ENCODE measurements at places on chromosomes 7 and 10.

- no peak for DNase-seq
Measured at GRCh38 chr7:1234881-1235500, 2.3 kb downstream of the UNCX start.

DNA sequence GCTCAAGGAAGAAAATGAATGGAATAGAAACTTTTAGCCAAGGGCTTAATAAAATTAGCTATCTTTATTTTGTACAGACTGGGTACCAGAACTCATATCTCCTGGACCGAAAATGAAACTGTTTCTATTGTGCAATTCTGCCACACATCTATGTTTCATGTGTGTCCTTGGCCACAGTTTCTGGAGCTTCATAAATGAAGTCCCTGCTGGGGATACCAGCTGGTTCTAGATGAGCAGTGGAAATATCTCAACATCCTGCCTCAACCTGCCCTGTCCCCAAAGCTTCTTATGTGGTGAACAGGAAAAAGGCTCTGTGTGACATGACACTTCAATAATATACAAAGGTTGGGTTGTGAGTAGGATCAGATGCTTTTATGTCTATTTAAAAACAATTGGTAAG, 310.1 kb upstream of the SORCS1 start:
- DNase-seq, result no peak

DNA sequence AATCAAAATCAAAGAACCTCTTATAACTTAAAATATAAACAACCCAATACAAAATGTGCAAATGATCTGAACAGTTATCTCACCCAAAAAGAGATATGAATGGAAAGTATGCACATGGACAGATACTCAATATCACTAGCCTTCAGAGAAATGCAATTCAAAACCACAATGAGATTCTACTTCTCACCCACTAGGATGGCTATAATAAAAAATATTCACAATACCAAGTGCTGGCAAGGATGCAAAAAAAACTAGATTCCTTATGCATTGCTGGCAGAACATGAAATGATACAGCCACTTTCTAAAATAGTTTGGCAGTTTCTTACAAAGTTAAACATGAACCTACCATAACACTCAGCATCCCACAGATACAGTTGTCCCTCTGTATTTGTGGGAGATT, 130.1 kb upstream of the LRRN3 start:
- DNase-seq, result no peak

DNA sequence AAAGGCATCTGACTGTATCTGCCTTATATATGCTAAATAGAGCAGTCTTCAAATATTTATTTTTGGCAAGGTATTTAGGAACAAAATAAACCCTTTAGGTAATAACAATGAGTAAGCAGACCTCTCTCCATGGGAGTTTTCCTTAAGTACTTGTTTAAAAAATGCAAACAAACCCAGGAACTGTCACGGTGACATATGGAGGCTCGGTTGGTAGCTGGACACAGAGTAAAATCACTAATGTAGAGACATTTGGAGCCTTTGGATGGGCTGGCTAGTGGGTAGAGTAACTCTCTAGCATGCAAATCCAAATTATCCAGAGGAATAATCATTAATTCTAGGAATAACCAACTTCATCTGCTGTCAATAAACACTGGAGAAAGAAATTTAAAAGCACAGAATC, 71.6 kb upstream of the LAMB4 start:
- peak; percentile 29 for DNase-seq

DNA sequence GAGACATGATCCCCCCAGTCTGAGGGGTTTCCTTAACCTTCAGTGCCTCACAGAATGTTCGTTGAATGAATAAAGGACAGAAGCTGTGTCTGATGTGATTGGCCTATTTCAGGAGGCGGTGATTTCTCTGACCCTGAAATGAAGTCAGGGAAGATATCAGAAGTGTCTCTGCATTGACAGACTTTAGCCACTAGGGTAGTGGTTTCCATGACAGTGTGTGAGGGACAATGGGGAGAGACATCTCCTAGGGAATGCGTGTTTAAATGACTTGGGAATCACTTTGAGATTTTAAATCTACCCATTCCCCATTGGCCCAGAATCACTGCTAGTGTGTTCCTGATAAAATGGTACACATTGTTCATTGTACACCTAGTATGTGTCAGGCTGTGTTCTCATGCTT, 132.0 kb downstream of the CFAP58 start:
- DNase-seq, result no peak

DNA sequence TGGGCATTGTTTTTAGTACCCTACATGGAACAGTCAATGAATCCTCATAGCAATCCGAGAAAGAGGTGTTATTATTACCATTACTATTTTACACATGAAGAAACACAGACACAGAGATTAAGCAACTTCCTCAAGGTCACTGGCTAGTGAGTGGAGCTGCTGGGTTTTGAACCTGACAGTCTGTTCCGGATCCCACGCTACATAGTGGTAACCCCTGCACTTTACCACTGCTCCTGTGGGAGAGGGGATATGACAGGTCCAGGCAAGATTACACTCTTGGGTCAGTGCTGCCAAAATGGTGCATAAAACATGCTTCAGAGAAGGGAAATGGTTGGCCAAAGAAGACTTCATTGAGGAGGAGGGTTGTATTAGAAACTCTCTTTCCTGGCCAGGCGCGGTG, 185.7 kb downstream of the XPNPEP1 start:
- no peak for DNase-seq

GRCh38 chr10:62587011-62587410, 212.8 kb downstream of the ZNF365 start:
- DNase-seq, result no peak

DNA sequence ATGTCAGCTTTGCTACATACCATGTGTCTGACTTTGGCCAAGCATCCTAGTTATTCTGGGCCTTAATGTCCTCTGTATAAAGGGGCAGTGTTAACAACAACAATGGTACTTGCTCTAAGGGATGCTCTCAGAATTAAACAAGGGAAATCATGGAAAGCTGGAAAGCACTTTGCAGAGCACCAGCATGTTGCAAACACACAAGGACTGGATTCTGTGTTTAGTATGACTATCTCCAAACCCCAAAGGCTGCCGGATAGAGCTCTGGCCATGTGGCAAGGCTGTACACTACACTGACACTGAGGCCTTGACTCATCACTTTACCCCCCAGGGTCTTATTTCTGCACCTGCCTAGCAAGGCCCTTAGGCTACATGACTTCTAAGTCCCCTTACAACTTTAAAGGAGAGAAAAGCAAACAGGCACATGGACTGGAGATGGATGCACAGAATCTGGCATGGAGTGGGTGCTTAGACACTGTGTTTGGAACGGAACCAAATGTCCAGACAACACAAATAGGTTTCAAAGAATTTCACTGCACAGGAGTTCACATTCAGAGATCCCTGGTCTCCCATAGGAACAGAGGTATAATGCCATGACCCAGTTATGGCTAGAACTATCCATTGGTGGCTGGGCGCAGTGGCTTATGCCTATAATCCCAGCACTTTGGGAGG, 74.6 kb downstream of the FAM13C start:
- no peak for DNase-seq

GRCh38 chr10:111392159-111392558, 315.3 kb downstream of the ADRA2A start:
- DNase-seq, result no peak

GRCh38 chr7:117072620-117073118, 119.4 kb downstream of the ST7 start:
- DNase-seq, result peak; percentile 26

- DNase-seq, result no peak
Measured at GRCh38 chr10:21296575-21297355, 228.7 kb downstream of the SKIDA1 start.

GRCh38 chr10:23173214-23174073, 18.7 kb upstream of the PTF1A start:
- no peak for DNase-seq

DNA sequence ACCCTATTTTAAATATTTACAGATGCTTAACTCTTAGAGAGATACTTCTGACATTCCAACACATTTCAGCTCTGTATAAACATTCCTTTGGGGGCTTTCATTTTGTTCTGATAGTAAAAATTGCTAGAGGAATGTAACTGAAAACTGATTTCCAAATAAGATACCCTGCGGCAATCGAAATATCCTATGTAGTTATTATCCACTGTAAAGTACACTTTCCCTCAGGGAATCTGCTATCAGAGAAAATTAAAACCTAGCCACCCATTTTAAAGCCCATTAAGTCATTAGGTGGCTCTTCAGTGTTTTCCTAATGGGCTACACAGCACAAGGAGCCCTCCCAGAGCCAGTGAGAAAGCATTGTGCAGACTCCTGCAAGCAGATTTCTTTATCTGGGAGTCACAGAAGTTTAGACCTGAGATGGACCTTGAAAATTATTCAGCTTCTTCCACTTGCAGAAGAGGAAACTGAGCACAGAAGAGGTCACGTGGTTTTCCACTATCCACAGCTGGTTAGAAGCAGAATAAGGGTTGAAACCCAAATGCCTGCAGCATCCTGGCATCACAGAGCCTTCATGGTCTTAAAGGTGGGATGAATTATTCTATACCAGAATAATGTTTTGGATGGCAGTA, 12.6 kb upstream of the CPVL start:
- no peak for DNase-seq

DNA sequence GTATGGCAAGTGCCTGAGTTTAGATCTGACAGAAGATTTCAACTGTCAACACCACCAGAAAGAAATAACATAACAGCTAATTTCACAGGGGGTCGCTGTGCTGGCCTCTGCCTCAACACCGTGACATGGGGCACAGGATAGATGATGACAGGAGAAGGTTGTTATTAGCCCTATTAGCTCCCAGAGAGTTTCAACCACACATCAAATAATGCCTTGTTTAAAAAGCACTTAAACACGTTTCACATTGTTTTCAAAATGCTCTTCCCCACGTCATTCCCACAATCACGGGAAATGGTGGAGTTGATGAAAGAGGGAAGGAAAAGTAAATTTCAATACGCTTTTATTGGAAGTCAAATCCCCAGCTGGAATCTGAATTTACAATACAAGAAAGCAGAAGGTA, 184.7 kb downstream of the MAGI2 start:
- DNase-seq, result no peak

DNA sequence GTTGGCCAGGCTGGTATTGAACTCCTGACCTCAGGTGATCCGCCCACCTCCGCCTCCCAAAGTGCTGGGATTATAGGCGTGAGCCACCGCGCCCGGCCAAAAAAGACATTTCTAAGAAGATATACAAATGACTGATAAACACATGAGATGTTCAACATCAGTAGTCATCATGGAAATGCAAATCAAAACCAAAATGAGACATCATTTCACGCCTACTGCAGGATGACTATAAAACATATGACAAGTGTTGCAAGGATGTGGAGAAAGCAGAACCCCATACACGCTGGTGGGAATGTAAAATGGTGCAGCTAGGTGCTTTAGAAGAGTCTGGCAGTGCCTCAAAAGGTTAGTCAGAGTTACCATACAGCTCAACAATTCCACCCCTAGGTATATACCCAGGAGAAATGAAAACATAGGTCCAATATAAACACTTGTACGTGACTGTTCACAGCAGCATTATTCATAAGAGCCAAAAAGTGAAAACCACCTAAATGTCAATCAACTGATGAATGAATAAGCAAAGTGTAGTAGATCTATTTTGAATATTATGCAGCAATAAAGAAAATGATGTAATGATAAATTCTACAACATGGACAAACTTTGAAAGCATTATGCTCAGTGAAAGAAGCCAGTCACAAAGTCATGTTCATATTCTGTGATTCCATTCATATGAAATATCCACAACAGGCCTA, 24.5 kb downstream of the TMEM209 start:
- DNase-seq, result no peak

DNA sequence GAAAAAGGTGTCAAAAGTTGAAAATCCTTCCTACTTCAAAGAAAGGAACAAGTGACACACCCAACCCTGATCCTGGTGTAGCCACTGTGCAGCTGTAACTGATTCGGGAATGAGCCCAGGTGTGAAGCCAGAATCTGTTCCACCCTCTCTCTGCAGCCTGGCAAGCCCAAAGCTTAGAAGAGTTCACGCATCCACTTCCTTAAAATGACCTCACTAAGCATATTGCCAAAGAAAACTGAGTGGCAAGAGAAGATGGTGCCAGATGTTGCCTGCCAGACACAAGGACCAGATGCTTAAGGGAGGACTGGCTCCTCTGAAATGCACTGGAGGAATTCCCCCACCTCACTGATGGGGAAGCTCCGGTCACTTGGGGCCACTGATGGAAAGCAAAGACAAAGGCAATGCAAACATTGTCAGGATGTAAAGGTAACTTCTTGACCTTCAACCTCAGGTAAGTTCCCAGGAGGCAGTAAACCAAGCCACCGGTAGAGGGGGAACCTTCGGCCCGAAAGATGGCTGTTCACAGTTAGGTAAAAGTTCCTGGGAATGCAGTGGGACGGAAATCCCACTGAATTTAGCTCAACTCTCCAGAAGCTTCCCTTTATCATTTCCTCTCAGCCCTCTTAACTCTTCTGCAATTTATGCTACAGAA, 554.9 kb downstream of the KCNMA1 start:
- no peak for DNase-seq

- no peak for DNase-seq
Measured at GRCh38 chr10:23063045-23063972, 32.1 kb upstream of the MSRB2 start.

GRCh38 chr7:157297185-157297584, 39.6 kb upstream of the DNAJB6 start:
- DNase-seq, result no peak

GRCh38 chr10:77711683-77712049, 74.1 kb upstream of the KCNMA1 start:
- no peak for DNase-seq

DNA sequence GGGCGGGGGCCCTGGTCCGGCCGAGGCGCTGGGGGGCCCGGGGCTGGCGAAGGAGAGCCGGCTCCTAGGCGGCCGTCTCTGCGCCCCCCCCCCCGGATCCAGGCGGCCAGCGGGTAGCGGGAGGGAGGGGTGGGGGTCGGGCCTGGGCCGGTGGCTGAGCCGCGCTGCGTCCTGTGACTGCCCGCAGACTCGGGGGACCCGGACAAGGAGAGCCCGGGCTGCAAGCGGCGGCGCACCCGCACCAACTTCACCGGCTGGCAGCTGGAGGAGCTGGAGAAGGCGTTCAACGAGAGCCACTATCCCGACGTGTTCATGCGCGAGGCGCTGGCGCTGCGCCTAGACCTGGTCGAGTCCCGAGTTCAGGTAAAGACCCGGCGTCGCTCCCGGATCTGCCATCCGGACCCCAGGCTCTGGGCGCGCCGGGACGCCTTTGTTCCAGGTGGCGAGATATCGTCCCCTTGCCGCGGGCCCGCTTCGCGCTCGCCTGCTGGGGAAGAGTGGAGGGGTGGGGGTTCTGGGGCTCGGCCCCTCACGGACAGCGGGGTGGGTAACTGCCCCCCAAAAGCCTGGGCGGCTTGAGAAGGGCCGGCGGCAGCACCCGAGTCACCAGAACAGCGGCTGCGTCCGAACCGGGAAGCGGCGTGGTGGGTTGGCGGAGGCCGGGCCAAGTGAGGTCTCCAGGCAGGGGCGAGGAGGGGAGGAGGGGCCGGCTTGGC, 819 bp downstream of the UNCX start:
- no peak for DNase-seq
